ENCODE measurements at places on chromosomes 4 and X. TPM values are rescaled to one million over a fixed set of nuclear protein-coding genes. Genes with fewer than 3 reads are reported as not detected.
A peak's percentile ranks its signal among the peaks of the same experiment; 100 is the strongest.

DNA sequence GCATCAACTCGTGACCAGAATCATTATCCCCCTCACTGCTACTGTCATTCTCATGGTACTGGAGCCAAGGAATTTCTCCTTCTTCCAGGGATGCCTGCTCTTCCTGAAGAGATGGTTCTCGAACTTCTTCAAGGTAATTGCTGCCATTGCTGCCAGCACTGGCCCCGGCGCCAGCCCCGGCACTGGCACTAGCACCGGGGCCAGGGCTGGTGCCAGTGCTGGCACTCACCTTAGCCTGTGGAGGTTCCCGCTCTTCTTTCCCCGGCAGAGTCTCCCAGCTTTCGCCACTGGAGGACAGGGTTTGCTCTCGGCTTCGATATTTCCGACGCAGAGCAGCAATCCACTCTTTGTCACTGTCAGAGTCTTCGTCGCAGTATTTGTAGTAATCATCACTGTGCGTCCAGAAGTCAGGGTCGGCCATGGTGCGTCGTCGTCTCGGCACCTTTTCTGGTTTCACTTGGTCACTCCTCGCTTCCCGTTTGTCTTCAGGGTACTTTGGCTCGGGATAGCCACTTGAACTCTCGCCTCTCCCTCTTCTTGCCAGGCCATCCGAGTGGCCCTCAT is 3.4 kb downstream of the PJA1 start:
- DNase-seq: no peak

- DNase-seq: no peak
Observed at GRCh38 chr4:105970371-105970770, 75.1 kb downstream of the NPNT start.

- no peak for DNase-seq
Observed at GRCh38 chrX:102975016-102975415, 37.9 kb downstream of the RAB40AL start.

GRCh38 chr4:80335554-80336358 is at the start of gene CFAP299:
CFAP299 (plus strand) TSS chr4:80335730.
- DNase-seq: peak; percentile 60

DNA sequence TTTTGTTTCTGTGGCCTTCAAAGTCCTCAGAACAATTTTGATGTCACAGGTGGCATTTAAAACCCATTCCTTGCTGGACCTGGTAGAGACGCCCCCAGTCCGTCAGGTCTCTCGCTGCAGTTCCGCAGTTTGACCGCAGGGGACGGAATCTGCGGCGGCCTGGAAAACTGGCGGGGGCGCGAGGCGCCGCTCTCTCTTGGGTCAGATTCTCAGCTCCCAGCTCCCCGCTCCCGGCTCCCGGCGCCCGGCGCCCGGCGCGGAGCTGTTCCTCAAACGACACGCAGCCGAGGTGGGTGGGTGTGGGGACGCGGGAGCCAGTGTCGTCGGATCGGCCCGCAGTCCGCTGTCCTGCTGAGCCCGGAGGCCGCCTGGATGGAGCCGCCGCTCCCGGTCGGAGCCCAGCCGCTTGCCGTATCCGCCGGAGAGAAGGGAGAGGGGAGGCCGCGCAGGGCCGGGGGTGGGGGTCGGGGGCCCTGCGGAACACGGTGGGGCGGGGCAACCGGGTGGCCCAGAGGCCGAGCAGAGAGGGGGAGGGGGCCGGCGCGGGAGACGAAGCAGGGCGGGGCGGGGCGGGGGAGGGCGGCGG is at the start of gene OCRL:
TSS of gene OCRL (plus strand) at position 192 of the 586 bp plus-strand sequence. CDS start at position 373, 181 bp downstream.
- DNase-seq: peak; percentile 35

- DNase-seq: no peak
Observed at GRCh38 chrX:150080497-150080896, 142.2 kb upstream of the EOLA2 start.

- DNase-seq: no peak
Observed at GRCh38 chr4:76902233-76902890, 4.4 kb upstream of the SOWAHB start.

- no peak for DNase-seq
Observed at GRCh38 chrX:30620125-30620524, 33.1 kb upstream of the GK start.

DNA sequence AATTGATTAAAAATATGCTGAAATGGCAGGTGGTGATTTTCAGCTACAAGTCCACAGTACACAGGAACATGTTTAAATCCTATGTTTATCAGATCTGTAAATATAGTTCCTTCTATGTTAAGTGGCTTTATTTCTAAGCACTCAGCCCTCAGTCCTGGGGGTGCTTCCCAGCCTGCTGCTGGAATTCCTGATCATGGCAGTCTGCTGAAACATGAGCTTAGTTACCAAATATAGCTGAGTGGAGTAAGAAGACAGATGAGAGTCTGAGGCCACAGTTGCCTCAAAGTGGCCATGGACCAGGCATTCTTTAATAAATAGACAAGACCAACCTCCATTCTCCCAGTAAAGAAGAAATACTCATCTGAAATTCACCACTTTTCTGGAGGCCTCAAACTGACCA is 17.1 kb upstream of the DDX60 start:
- DNase-seq: no peak

DNA sequence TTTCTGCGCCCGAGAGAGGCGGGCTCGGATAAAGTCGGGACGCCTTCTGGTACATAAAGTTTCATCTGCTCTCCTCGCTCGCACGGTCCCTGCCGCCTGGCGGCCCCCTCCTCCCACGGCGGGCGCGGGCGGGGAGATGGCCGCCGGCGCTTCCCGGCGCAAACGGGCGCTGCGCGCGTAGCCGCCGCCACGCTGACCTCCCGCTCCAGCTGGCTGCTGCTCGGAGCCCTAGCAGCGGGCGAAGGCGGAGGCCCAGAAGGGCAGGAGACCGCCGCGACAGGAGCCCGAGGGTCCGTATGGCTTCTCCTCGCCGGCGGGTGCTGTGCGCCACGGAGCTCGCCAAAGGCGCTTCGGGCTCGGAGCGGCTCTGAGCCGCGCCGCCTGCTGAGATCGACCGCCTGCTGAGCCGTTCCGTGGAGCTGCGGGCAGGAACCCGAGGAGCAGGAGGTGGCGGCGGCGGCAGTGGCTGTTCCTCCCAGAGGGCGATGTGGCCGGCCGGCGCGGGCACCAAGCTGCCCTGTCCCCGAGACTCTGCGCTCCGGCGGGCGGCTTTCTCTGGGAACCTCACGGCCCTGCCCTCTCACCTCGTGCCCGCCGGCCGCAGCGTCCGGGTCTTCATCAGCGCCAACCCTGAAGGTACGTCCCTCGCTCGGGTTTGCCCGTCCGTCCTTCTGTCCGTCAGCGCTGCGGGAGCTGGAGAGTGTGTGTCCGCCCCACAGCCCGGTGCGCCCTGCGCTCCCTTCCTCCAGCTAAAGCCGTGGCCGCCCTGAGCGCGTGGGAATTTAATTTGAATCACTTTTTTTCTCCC is at the start of gene NWD2:
TSS of gene NWD2 (plus strand) at position 161 of the 808 bp plus-strand sequence. CDS start at position 486, 325 bp downstream.
- DNase-seq: no peak

- no peak for DNase-seq
Observed at GRCh38 chr4:88158489-88159228, at the start of gene ABCG2. ABCG2 (minus strand) TSS chr4:88158639; CDS start chr4:88139995, 18,644 bp downstream.

DNA sequence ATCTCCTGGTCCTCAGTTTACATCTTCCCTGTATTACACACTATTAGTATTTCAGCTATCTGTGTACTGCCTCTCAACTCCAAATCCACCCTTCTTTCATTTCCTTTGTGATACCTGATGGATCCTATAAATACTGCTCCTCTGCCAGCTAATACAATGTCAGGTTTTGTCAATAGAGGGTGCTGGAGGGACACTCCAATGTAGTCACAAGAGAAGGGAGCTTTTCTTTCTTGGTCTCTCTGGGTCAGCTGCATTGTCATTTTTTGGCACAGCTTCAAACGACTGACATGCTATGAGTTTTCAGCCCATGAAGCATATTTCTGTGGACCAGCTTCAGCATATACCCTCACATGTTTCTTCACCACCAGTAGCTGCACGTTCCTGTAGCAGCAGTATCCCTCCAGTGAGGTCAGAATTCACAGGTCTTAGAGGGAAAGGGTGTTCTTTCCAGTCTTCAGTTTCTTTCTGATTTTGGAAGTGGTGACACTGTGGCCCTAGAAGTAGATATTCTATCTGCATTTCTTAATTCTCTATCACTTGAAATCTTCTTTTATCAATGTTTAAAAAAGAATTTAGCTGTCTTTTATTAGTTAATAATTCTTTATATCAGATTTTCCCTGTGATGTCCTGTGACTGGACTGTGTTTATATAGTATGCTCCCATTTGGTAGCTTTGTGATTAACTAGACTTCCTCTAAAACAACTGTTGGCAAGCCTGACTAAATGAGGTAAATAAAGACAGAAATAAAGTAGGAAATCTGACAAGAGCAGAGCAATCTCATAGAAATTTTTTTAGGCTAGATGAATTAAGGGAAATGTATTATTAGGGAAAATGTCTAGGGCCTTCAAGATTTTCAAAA is 60.6 kb downstream of the GABRA2 start:
- no peak for DNase-seq

- DNase-seq: no peak
Observed at GRCh38 chrX:43505769-43506168, 150.3 kb upstream of the MAOA start.

DNA sequence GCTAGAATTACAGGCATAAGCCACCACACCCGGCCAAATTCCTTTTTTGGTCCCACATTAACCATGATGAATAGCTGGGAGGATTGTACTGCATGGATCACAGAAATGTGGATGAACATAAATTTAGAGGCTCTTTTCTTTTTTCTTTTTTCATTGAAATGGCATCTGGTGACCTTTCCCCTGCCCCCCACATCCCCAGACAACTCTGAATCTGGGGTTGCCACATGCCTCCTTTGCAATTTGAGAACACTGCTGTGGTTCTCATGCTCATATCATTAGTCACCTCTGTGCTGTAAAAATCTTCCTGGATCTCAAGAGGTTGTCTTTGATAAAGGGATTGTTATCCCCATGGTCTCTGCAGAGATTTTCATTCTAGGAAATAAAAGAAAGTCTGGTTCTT is 22.8 kb upstream of the FMR1NB start:
- no peak for DNase-seq

DNA sequence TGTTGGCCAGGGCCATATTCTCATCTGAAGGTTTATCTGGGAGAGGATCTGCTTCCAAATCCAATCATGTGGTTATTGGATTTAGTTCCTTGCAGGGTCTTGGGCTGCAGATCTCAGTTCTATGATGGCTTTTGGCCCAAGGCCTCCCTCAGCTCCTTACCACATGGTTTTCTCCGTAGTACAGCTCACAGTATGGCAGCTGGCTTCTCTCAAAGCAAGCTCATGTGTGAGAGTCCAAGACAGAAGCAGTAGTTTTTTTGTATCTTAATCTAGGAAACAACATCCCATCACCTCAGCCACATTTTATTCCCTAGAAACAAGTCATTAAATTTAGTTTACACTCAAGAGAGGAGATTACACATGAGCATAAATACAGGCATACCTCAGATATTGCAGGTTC is 24.5 kb downstream of the MND1 start:
- DNase-seq: no peak

- no peak for DNase-seq
Observed at GRCh38 chr4:70902577-70903290, 565 bp downstream of the MOB1B start.

DNA sequence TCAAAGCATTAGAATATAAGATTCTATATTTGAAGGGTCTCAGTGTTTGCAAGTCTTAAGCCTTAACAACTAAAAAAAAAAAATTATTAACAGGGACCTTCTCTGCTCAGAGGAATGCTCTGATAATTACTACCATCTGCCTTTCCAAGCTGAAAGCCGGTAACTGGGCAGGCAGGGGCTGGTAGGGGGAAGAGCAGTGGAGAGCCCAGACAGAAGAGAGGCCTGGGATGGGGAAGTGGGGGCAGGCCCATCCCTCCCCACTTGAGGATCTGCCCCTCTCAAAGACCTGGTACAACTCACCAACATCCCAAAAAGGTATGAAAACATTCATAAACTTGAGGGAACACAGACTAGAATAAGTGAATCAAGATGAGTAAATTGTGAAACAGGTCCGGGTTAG is 113.9 kb downstream of the QDPR start:
- DNase-seq: no peak

DNA sequence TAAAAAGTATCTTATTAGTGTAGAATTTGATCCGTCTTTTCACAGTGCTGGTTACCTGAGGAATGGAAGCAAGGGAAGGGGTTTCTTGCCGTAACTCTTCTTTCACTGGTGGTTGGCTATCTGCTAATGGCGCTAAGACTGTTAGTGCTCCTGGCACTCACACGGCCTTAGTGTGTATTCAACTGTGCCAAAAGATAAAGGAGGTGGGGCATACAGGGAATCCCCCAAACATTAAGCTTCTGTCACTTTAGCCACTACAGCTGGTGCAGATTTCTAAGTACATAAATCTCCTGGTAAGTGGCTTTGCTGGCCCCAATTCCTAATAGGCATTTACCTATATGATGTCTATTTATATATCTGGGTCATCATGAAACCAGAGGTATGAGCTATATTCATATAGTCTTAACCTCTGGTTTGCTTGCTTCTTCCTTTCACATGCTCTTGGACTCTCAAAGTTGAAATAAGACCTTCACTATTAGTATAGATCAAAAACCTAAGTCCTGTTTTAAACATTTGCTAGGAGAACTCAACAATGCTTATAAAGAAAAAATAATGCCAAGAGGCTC is 95.1 kb downstream of the TSPAN7 start:
- no peak for DNase-seq

- DNase-seq: no peak
Observed at GRCh38 chrX:153379508-153379907, 21.6 kb downstream of the PNMA6E start.

- DNase-seq: peak; percentile 81
Observed at GRCh38 chr4:6695660-6696610, 2.3 kb downstream of the S100P start.

- peak; percentile 22 for DNase-seq
Observed at GRCh38 chr4:88522702-88523324, 763 bp downstream of the PYURF start.

- DNase-seq: no peak
Observed at GRCh38 chrX:151973851-151974335, 583 bp downstream of the GABRE start.

GRCh38 chr4:15239866-15240265 is 188.0 kb upstream of the C1QTNF7 start:
- no peak for DNase-seq

- DNase-seq: no peak
Observed at GRCh38 chrX:30521440-30522182, 56.0 kb downstream of the TASL start.

DNA sequence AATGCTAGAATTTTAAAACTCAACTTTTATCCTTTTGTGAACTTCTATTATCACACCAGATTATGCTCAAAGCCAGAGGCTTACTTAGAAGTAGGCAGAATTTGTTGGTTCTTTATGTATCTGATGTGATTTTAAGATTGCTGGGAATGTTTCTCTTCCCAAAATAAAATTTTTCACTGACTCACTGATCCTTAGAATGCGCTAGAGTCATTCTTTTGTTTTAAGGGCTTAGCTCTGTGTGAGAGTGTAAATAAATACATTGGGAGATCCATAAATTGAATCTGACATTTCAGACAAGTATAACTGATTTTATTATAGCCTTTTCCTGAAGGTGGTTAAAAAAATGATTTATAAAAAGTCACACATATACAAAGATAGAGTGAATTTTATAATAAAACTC is 101.3 kb downstream of the LARP1B start:
- no peak for DNase-seq

MAB21L2 gene
- not detected for total RNA-seq

CYSLTR1 gene
- 0.80 TPM for total RNA-seq

UGT2B15 gene
- not detected for total RNA-seq

WNK3 gene
- total RNA-seq: 0.88 TPM

RLIM gene
- 46.3 TPM for total RNA-seq

SPANXD gene
- total RNA-seq: not detected

GSX2 gene
- total RNA-seq: not detected

SNCA gene
- not detected for total RNA-seq

ETDB gene
- total RNA-seq: not detected

ARR3 gene
- not detected for total RNA-seq

MAGEC3 gene
- not detected for total RNA-seq

RIBC1 gene
- 1.9 TPM for total RNA-seq

POF1B gene
- total RNA-seq: not detected

SPOCK3 gene
- not detected for total RNA-seq

NALF2 gene
- total RNA-seq: not detected

Measured in naive thymus-derived CD8-positive, alpha-beta T cell (primary cell).